ENCODE measurements at places on chromosomes 4 and X.

- no peak for DNase-seq
These were observed 1429.4 kb upstream of the ADGRL3 start for GRCh38 chr4:59770601-59771264.

GRCh38 chrX:32448320-32448719, 763.0 kb downstream of the DMD start:
- DNase-seq: no peak

GRCh38 chrX:102902355-102902754, 34.7 kb upstream of the RAB40AL start:
- no peak for DNase-seq

DNA sequence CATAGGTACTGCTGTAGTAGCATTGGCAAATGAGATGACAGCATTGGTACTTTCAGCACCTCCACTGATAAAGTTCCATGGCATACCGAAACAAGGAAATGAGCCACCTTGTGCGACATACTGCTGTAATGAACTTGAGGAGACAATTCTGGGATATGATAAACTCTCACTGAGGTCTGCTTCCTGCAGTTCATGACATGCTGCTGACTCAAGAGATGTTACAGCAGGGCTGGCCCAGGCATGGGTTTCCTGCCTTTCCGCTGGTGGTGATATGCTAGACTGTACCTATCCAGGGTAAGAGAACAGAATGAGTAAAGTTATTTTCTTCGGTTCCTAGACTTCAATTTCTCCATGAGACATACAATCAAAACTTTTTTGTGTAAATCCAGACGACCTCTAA, 17.1 kb downstream of the BEND2 start:
- DNase-seq: no peak

DNA sequence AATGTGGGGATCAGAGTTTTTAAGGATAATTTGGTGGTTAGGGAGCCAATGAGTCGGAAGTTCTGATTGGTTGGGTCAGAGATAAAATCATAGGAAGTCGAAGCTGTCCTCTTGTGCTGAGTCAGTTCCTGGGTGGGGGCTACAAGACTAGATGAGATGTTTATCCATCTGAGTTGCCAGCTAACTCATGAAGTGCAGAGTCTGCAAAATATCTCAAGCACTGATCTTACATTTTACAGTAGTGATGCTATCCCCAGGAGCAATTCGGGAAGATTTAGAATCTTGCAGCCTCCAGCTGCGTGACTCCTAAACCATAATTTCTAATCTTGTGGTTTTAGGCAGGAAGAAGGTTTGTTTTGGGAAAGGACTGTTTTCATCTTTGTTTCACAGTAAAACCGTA, 565.8 kb upstream of the SPANXN1 start:
- DNase-seq: no peak

DNA sequence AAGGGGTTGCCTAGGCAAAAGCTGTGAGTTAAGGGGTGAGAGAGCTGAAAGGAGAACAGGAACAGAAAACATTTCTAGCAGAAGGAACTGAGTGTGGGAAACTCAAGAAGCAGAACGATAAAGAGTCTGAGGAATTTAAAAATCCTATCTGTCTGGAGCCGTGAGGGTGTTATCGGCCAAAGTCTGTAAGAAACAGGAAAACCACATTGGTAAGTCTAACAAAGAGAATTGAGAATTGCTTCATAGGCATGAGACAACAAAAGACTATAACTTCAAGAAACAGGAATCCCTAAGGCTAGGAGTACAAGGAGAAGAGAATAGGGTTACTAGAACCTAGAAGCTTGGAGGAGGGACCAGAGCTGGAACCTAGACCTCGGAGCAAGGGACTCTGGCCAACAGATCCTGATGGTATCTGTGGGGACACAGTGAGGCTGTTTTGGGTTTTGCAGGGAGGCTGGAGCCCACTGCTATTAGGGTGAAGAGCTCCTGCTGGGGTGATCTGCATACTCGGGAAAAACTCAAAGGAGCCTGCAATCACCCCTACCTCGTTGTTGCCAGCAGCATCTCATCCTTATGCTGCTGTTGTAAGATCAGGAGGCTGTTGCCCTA, 175.6 kb downstream of the FBXO8 start:
- no peak for DNase-seq

GRCh38 chr4:40887764-40888131, 138.0 kb downstream of the NSUN7 start:
- no peak for DNase-seq

DNA sequence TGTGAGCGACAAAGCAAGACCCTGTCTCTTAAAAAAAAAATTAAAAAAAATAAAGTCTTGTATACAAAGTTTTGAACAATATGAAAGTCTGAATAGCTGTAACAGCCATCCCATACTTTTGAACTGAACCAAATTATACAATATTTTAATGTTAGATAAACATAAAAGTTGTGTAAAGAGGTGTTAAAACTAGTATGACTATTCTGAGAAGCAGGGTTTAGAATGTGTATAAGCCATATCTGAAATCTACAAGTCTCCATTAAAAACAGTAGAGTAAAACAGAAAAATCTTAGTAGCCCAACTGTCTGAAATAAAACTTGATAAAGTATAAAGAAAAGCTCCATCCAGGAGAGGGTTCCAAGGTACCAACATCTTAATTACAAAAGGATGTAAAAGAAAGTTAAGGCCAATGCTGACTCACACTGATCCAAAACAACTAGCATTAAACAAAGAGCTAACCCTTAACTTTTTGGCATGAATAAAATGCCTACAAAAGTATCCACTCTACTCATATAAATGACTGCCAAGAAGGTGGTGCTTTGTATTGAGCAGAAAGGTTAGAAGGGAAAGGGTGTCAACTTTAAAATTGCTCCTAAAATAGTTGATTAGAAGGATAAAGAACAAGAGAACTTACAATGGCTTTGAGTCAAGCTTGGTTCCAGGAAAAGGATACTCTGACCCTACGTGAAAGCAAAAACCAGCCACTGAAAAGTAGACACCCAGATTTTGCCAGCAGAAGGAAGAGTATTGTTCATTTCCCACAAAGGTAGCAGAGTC, 18.5 kb downstream of the CNOT6L start:
- no peak for DNase-seq

- DNase-seq: no peak
These were observed 2.5 kb upstream of the DDX60 start for GRCh38 chr4:168321006-168321405.

GRCh38 chrX:56618323-56618722, 54.9 kb downstream of the UBQLN2 start:
- DNase-seq: no peak

DNA sequence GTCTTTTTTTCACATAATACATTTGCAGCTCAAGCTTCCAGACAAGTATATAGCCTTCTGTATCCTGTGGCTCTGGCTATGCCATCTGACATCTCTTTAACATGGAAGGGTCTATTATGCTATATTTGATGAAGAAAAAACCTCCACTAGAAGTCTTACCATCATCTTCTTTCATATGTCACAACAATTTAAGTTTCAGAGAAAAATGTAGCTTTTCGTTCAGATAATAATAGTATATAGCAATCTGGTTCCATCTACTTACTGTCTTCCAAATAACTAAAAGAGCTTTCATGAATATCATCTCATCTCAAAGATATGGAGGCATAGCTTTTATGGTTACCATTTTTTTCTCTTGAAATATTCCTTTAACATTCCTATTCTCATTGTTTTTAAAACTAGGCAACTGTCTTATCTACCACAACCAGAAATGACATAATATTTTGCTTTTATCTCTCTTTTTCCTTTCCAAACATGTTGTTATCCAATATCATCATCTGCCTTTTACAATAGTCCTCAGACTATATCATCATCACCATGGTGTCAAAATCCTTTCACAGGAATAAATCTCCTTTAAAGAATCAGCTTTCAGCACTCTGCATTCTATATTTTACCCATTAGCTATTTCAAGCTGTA, 1005.1 kb downstream of the PDHA2 start:
- no peak for DNase-seq

- no peak for DNase-seq
These were observed 28.9 kb downstream of the PDK3 start for GRCh38 chrX:24493740-24494581.

- DNase-seq: no peak
These were observed 152.2 kb downstream of the EFNB1 start for GRCh38 chrX:68980906-68981616.

- no peak for DNase-seq
These were observed 3.1 kb downstream of the SCML1 start for GRCh38 chrX:17740137-17741122.

DNA sequence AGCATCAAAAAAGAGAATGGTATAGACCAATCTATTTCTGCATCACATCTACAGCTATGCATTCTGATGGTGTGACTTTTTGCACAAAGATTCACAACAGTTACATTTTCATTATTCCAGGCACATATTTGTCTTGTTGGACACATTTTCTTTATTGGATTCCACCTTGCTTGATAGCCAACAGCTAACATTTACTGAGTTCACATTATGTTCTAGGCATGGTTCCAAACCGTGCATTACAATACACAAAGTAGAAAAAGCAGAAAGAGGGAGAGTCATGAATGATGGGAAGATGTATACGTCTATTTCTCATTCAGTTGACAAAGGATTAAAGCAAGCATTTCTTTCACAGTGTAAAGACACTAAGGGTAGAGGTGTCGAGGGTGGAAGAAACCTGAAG, 22.9 kb upstream of the CLGN start:
- DNase-seq: no peak

- DNase-seq: no peak
These were observed 123.2 kb upstream of the BANK1 start for GRCh38 chr4:101667348-101667747.

DNA sequence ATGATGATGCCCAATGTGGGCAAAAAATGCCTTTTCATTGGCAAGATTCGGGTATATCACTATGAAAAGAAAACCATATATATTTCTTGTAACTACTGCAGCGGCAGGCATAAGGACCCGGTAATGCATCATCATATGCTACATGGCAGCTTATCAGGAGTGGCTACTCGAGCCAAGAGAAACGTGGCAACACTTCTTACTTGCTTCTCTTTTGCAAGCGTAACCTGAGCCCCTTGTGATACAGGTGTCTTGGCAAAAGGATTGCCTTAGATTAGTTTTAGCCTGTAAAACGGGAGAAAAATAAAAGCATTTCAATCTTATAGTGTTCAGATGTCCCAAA, 280.3 kb downstream of the SPRY1 start:
- no peak for DNase-seq

DNA sequence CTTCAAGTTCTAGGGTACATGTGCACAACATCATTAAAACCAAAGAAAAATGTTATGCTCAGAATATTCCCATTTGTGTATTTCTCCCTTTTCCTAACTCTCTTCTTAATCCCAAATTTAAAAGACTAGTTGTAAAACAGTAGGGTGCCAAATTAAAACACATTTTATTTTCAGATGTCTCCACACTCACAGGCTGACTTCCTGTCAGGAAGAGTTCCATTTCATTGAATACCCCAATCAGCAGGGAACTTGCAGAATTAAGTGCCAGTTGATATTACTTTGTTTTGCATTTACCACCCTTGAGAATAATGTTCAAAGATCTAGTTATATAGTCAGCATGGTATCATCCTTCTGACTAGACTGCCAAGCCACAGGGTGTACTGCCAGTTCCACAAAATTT, 207.9 kb downstream of the MAB21L2 start:
- DNase-seq: no peak

DNA sequence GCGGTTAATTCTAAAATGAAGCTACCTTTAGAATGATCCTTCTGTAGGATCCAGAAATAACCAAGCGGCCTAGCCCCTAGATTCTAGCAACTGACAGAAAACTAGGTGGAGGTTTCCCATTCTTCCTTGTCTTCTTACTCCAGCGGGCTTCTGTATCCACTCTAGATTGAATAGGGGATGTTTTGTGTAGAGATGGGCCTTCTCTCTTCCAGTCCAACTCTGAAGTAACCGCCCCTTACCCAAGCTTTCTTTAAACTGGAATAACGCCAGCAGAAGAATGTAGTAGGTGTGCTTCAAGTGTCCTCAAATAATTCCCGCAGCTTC, 386 bp upstream of the TMEM184C start:
- no peak for DNase-seq

DNA sequence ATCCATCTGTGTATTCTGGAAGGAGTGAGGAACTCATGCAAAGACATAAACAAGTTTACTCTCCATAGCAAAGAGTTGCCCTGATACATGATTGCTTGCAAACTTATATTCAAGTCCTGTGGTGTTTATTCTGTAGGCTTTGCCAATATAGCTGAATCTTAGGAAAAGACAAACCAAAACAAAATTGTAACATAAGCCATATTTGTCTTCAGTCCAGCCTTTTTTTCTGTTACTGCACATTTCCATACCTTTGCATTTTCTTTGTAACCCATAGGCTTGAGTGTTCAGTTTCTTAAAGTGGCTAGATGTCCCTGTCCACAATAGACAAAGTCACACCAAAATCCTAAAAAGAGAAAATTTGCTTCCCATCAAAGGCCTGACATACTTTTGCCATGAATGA, 120.4 kb downstream of the PPARGC1A start:
- no peak for DNase-seq

DNA sequence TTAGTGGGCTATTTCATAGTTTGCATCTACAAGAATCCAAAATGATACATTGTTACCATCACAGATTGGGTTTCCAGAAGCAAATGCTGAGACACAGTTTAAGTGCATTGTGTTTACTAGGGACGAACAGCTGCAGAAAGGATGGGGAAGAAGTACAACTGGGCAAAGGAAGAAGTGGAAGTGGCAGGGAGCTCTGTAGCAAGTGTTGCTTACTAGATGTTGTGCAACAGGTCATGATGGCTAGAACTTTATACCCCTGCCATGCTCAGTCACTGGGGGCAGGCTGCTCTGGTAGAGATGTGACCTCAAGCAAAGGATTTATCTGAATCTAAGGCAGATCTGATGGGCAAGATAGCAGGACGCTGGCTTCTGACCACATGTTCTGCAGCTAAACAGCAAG, 76.1 kb upstream of the EMCN start:
- DNase-seq: no peak

- DNase-seq: no peak
These were observed 89.5 kb downstream of the TASL start for GRCh38 chrX:30488092-30488491.

GRCh38 chr4:2923141-2923551, 40.1 kb downstream of the NOP14 start:
- no peak for DNase-seq

DNA sequence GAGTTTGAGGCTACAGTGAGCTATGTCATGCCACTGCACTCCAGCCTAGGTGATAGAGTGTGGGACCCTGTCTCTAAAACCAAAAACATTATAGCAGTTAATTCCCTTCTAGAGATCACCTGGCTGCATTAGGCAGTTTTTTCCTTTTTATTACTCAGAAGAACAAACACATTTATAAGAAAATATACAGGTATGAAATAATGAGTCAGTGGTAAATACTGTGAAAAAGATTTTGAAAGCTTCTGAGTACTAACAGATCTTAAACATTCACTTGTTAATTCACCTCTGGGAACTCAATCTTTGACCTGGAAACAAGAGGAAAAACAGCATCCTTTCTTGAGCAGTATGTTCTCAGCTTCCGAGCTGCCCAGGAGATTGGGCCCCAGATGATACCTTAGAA, 64.1 kb downstream of the UCHL1 start:
- DNase-seq: no peak
